ENCODE measurements at places on chromosomes 13 and 19. TPM values are rescaled to one million over a fixed set of nuclear protein-coding genes. Genes with fewer than 3 reads are reported as not detected.
A peak's percentile ranks its signal among the peaks of the same experiment; 100 is the strongest.

DNA sequence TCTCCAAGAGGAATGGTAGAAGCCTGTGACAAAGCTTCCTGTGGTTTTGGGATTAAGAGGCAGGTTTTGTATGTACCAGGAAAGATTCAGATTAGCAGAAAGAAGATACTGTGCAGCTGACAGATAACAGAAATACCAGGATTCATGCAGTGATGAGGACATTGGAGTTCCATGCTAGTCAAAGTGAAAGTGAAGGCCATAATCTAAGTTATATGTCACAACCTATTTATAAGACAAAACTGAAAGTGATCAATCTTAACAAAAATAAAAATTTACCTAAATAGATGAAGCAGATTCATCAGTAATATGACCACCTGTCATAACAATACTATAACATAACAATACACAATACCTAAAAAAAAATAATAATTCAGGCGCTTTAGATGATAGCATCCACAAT, 1305.2 kb upstream of the PCDH9 start:
- DNase-seq, result no peak

Gene JAK3
- 3.8 TPM for polyA plus RNA-seq

Gene PDX1
- not detected for polyA plus RNA-seq

GRCh38 chr13:96100457-96101220, 10.7 kb downstream of the HS6ST3 start:
- no peak for DNase-seq

DNA sequence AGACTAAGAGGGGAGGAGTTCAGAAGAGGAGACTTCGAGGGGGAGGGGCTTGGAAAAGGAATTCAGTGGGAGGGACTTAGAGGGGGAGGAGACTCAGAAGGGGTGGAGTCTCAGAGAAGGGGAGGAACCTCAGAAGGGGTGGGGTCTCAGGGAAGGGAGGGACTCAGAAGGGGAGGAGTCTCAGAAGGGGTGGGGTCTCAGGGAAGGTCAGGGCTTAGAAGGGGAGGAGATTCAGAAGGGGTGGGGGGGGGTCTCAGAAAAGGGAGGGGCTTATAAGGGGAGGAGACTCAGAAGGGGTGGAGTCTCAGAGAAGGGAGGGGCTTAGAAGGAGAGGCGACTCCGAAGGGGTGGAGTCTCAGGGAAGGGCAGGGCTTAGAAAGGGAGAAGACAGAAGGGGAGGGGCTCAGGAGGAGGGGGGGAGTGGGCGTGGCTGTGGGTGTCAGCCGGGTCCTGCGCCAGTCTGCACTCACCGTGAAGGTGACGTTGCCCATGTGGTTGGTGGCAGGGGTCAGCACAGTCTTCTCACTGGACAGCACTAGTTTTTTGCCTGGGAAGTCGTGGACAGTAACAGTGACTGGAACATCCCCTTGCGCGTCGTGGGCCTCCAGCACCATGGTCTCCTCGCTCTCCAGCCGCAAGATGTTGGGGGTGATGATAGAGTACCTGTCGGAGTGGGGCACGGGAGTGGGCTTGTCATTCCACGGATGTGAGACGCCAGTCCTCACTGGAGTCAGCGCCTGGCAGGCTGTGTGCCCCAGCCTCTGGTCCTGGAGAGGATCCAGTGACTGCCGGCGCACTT, 1.5 kb downstream of the C3 start:
- no peak for DNase-seq

DNA sequence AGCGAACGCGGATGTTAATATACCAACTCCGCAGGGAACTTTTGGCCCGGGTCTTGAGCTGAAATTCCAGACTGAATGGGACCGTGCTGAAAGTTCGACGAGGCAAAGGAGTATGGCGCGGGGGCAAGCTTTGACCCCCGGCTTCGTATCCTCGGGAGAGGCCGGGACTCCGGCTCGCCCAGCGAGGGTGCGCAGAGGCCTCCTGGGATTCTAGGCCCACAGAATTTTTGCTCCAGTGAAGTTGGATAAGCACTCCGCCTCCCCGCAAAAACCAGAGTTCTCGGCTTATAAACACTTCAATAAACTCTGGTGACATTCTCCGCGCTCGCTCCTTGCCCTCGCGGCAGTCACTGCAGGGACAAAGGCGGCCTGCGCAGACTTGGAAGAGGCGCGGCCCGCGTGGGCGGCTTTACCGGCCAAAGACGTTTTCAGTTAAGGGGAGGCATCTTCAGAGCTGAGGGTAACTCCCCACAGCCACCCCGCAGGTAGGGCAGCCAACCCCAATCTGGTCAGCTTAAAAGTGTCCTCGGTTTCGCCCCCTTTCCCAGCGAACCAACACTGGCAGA, 112.6 kb downstream of the KCNRG start:
- DNase-seq, result no peak

DNA sequence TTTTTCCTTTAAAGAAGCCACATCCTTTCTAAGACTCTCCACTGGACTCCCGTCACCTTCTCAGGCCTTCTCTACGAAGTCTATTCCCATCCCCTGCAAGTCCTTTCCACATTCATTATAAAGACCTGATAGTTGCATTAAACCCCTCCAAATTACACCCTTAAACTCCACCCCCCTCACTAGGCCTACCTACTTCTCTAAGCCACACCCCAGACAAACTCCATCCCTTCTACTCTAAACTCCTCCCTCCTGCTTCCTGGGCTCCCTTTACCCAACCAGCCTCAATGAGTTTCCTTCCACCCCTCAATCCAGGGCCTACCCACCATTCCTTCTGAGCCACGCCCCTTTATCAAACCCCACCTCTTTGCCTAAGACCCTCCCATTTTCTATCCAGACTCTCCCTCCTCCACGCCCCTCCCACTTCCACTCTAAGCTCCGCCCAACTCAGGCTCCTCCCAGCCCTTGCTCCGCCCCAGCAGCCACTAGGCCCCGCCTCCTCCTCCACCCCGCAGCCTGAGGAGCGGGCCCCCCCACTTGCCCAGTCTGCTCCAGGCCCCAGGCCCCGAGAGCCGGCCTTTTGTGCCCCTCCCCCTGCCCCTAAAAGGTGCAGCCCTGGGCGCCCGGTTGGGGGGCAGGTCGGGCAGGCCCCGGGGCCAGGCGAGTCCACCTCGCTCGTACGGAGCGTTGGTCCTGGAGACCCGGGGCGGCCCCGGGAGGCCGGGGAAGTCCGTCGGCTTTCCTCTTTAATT, 424 bp downstream of the FIZ1 start:
- DNase-seq, result peak; percentile 96

Gene SYCN
- not detected for polyA plus RNA-seq

Gene DIRAS1
- polyA plus RNA-seq, result 0.17 TPM

GRCh38 chr13:48533961-48534600, 1.2 kb upstream of the RCBTB2 start:
- DNase-seq, result no peak

DNA sequence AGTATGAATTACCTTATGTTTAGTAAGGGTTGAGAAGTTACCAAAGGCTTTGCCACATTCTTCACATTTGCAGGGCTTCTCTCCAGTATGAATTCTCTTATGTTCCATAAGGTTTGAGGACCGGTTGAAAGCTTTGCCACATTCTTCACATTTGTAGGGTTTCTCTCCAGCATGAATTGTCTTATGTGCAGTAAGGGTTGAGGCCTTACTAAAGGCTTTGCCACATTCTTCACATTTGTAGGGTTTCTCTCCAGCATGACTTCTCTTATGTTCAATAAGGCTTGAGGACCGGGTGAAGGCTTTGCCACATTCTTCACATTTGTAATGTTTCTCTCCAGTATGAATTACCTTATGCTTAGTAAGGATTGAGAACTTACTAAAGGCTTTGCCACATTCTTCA, 26.7 kb downstream of the ZNF728 start:
- DNase-seq, result no peak

Gene APC2
- 0.01 TPM for polyA plus RNA-seq

GRCh38 chr19:44609219-44609618, 4.1 kb upstream of the IGSF23 start:
- DNase-seq, result no peak

GRCh38 chr13:99726282-99726894, 225.1 kb downstream of the TM9SF2 start:
- DNase-seq, result no peak

- DNase-seq, result peak; percentile 42
Measured at GRCh38 chr19:46624958-46625661, at the start of gene PTGIR. PTGIR (minus strand) TSS chr19:46625089; CDS start chr19:46624225, 864 bp downstream.

Gene ERCC5
- polyA plus RNA-seq, result 12.5 TPM

Gene IGFL2
- not detected for polyA plus RNA-seq

DNA sequence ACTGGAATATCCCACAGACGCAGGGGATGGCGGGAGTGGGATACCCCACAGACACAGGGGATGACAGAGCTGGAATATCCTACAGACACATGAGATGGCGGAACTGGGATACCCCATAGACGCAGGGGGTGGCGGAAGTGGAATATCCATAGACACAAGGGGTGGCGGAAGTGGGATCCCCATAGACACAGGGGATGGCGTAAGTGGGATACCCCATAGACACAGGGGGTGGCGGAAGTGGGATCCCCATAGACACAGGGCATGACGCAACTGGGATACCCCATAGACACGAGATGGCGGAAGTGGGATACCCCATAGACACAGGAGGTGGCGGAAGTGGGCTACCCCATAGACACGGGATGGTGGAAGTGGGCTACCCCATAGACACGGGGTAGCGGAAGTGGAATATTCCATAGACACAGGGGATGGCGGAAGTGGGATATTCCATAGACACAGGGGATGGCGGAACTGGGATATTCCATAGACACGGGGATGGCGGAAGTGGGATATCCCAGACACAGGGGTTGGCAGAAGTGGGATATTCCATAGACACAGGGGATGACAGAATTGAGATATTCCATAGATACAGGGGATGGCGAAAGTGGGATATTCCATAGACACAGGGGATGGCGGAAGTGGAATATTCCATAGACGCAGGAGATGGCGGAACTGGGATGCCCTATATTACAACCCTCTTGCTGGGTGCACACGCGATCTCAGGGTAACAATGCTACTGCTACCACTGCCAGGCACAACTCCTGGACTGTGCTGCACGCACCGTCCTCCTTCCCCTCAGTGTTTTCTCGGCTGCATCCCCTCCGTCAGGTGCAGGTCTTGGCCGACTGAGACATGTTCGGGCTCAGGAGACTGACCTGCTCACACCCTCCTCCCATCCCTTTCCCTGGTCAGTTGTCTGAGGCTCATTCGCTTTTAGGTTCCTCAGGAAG, 28.1 kb downstream of the ZNF787 start:
- no peak for DNase-seq

Measured in endothelial cell of umbilical vein (primary cell).